ENCODE measurements at places on chromosomes 4 and X.

- no peak for DNase-seq
These were observed 191.7 kb upstream of the EDNRA start for GRCh38 chr4:147289181-147289580.

- DNase-seq, result no peak
These were observed 47.5 kb downstream of the FAM53A start for GRCh38 chr4:1636490-1637211.

DNA sequence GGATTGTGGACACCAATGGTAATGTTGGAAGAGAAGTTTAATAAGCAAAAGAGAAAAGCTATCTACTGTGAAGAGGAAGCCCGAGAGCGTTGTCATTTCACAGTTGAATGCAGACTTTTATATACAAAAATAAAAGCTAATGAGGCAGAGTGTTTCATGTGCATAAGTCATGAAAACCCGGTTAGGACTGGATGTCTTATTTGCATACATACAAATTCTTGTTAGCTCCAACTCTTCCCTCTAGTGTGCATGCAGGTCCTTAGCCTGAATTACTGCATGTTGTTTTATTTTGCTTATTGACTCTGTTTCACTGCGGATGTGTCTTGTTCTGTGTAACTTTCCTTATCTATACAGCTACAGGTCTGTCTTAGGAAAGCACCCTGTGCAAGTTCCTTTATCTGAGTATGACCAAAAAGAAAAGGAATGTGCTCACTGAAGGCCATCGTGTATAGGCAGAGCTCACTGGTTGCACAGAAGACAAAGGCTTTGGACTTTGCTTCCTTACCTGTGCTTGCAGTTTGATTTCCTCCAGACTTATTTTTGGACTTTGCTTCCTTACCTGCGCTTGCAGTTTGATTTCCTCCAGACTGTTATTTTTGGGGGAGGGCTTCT lies 25.1 kb upstream of the UGT2B11 start:
- DNase-seq, result no peak

- DNase-seq, result no peak
These were observed 22.6 kb downstream of the WDR1 start for GRCh38 chr4:10093801-10094552.

DNA sequence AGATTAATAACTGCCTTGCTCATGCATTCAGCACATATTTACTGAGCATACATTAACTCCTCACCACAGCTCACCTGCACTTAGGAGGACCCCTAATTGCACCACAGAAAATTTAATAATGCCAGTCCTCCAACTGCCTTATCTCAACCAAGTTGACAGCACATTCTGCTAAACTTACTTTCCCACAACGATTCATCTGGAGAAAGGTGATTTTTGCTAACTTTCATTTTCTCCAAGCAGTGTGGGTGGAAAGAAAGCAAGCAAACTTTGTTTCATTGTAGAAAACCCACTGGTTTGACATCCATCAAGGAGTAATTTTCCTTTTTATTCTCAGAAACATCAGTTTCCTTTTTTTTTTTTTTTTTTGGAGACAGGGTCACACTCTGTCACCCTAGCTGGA lies 49.1 kb downstream of the RASGEF1B start:
- no peak for DNase-seq

DNA sequence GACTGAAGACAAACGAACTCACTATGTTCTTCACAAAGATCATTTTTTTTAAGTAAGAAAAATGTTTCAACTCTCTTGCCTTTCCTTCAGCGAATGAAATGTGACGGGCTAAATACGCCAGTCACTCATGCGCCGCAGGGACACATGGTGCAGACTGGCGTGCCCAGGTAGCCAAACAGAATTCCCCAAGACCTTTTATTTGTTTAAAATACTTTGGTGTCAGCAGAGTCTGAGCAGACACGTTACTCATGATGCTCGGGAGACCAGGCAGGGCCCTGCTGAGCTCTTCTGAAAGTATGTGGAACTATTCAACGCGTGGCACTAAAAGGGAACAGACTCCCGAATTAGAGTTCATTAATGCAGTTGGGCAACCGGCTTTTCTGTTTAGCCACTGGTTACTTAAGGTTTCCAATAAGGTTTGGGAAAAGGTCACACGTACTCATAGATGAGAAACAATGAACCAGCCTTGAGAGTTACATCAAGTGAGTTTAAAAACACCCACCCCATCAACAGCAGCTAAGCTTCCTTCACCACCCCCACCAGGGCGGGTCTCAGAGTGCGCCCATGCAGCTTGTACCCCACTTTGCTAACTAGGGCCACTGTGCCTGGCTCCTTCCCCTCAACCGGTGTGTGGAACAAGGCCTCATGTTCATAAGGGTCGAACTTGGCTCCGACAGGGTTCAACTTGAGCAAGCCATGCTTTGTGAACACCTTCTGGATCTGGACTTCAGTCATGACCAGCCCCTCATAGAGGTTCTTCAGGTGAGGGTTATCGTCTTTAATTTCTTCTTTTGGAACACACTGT lies 7.3 kb downstream of the GRPEL1 start:
- DNase-seq, result no peak

DNA sequence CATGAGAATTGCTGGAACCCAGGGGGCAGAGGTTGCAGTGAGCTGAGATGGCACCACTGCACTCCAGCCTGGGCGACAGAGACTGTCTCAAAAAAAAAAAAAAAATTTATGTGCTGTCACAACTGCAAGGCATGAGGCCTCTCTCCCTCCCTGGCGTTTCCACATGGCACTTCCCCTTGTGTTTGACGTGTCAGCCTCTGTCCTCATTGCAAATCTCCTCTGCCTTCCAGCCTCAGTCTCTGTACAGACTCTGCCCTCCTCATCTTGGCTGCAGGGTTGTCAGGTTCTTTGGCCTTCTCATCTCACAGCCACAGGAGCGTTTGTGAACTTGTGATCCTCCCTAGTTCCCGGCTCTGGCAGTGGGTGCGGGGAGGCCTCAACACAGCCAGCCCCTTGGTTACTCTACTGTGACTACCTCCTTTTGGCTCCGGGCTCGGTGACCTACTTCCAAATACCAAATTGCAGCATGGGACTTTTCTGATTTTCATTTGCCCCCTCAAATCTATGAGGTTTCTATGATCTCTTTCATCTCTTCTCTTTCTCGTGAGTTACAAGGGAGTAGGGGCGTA lies 250.0 kb downstream of the CBR4 start:
- no peak for DNase-seq

DNA sequence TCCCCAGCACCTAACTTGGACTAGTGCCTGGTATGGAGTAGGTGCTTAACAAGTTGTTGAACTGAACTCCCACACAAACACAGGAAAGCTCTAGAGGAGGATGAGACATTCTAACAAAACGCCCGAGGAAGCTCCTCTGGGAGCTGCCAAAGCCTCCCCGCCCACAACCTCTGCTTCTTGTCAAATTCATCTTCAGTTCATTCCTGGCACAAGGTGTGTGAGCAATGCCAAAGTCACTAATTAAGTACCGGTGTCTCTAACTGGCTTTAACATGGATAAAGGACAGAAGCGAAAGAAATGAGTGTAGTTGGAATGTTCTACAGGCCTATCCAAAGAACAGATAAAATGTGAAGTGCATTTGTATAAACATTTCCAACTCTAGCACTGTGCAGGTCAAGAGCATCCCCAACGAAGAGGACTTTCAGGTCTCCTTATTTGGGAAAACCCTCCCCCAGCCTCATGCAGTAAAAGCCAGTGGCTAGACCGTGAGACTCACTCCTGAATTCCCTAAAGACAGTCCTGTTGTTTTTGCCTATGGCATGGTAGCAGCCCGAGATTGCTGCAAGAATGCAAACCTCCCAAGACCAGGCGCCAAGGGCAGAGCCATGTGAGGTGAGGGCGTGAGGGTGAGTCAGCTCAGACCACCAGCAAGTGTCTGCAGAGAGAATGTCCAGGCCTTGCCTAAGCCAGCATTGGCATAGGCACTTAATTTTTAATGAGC lies 72.2 kb upstream of the KLF3 start:
- DNase-seq, result no peak

DNA sequence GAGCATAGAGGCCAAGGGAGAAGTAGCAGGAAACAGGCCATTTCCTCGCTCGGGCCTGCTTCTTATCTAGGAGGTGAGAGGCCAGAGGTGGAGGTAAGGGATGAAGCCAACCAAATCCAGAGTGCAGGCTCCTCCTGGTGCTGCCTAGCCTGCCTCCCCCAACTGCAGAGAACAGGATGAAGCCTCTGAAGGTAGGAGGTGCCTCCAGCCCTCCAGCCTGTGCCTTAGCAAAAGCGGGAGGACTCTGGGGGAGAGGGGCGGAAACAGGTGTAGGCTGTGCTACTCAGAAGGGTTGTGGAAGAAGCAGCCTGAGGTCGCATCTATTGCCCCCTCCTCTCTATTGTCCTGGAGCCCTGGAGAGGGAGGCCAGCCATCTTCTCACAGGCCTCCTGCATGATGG lies 2.9 kb upstream of the MTM1 start:
- no peak for DNase-seq

DNA sequence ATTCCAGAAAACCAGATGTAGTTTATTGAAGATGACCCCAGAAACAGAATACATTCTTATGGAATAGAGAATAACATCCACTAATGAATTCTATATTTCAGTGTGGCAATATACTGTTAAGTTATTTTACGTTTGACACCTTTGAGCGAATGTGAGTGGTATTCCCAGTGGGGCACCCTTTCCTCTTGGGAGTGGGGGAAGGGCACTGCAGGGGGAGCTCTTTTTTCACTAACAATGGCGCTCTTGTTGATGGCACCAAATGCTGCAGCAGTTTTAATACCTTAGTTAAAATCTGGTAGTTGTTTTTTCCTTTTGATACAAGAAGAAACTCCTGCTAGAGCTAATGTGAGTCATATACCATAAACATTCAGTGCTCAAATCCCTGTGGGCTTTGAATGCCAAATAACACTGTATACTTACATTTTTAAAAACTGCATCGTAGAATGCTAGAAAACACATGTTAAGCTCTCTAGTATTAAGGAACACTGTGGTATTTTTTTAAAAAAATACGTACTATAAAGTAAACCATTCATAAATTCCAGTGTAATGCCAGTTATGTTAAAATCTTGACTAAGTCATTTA lies 178.5 kb downstream of the DCHS2 start:
- DNase-seq, result no peak

DNA sequence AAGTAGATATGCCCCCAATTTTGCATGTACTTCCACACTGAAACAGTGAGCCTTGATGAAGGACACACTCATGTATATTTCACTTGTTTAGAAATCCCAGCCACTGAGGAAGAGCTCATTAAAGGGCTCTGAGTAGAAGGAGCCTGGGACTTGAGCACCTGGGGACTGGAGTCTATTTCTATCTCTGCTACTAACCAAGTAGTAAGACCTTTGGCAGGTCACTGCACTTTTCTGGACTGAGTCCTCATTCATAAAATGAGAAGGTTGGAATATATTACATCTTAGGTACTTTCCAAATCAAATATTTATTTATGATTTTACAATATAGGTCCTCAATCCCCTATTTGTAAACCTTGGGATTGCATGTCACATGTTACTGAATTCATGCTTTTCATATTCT lies 78.2 kb upstream of the C4orf54 start:
- DNase-seq, result no peak

GRCh38 chr4:148288448-148288847 lies 153.8 kb downstream of the NR3C2 start:
- no peak for DNase-seq

DNA sequence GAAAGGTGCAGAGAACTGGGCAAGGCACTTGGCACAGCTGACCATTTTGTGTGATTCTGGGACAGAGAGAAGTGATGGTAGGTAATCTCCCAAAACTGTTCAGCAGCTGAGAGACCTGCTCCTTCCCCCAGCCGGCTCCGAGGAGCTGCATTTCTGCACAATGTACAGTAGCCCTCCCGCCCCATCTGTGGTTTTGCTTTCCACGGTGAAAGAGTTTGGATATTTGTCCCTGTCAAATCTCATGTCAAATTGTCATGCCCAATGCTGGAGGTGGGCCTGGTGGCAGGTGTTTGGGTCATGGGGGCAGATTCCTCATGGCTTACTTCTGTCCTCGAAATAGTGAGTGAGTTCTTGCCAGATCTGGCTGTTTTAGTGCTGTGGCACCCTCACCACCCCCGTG lies 90.5 kb upstream of the CD99 start:
- DNase-seq, result no peak

DNA sequence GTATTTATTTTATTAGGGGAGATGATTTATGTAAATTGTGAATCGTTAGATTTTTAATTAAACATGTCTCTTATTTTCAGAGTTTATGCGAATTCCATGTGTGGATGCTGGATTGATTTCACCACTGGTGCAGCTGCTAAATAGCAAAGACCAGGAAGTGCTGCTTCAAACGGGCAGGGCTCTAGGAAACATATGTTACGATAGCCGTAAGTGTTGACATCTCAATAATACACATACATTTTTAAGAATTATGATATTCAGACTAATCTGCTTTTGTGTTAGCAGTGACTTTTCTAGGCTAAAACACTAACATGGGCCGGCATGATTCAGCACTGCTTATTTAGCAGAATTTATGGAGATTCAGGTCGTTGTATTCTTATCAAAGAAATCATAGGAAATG lies 91.2 kb downstream of the RAP1GDS1 start:
- no peak for DNase-seq

DNA sequence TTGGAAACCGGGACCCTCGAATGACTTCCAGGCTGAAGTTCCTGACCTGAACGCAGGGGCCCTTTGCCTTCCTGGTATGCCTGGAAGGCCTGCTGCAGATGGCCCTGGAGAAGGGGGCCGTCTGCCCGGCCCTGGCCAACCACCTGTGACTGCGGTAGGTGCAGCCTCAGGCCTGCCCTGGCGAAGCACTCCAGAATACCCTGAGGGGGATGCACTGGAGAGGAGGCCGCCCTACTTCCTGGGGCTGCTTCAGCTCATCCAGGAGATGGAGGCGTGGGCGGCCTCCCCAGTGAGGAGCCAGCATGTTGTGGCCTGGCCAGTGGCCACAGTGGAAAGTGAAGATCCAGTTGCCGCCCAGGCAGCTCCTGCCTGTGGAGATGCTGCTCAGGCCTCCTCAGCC lies 26.4 kb upstream of the PNMA3 start:
- DNase-seq, result no peak

DNA sequence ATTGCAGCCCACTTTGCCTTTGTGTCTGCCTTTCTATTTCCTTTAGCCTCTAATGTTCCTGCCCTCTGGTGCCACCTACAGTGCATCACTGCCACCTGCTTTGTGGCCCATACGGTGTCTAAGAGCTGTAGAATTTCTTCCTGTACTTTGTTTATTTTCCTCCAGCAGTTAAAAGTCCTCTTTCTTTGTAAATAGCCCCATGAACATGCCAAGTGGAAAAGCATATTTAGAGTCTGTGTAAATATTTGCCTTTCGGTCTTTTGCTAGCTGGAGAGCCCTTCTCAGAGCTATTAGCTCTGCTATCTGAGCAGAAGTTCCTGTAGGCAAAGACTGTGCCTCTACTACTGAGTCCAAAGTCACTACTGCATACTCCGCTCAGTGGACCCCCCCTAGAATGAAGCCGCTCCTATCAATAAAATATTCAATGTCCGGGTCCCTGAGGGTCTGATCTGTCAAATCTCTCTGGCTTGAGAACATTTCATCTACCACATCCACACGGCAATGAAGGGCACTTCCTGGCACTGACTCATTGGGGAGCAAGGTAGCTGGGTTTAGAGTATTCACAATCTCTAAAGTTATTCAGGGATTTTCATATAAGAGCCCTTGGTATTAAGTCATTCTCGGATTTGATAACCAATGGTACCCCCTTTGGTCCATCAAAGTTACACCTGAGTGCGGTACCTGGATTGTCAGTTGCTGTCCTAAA lies 36.3 kb downstream of the SULT1E1 start:
- DNase-seq, result no peak

- DNase-seq, result no peak
These were observed 145.0 kb downstream of the ADAMTS3 start for GRCh38 chr4:72424006-72424405.

GRCh38 chr4:177937041-177937440 lies 494.8 kb upstream of the AGA start:
- DNase-seq, result no peak

- no peak for DNase-seq
These were observed 24.5 kb downstream of the CETN2 start for GRCh38 chrX:152806035-152806434.

GRCh38 chrX:19860571-19860970 lies 26.8 kb downstream of the SH3KBP1 start:
- no peak for DNase-seq

All from T-helper 17 cell (primary cell).